Effector memory CD8-positive, alpha-beta T cell (primary cell): ENCODE measurements at places on chromosomes 11 and 22.

DNA sequence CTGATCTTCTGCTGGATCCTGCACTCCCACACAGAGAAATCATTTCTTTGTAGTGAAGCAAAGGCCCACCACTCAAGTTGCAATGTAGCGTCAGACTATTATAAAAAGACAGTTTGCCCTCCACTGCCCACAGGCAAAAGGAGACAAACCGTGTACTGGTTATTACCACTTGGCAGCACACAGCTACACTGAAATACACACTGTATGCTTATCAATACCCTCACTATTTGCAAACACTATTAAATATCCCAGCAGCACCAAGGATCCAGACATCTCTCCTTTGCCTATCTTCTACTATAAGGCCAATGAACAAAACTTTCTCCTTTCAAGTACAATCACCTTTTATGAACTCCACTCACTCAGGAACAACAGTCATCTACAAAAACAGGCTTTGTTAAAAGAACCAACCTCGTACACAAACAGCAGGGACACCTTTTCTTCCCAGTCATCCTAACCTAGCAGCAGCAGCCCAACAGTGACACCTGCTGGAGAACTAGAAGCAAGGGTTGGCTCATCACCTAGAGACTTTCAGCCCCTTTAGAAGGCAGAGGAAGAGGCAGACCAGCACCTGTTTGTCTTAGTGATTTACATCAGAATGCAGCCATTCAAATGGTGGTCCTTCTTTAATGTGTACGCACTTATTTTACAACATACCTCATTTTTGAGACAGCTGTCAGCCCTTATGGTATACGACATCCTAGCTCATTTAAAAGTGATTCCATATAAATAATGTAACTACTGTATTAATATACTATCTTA lies 56.1 kb downstream of the AMBRA1 start:
- peak; percentile 50 for DNase-seq
- peaks cover 22% of the 10 kb centered on the region for H3K4me1 ChIP-seq
- peak overlapping the region; percentile 6 for H3K27ac ChIP-seq
- no peak overlapping the region for H3K4me3 ChIP-seq
- H3K36me3 ChIP-seq, result peaks cover 29% of the 10 kb centered on the region
- no peaks in the 10 kb centered on the region for H3K27me3 ChIP-seq

GRCh38 chr11:22797047-22797446 lies 32.6 kb downstream of the SVIP start:
- no peaks in the 10 kb centered on the region for H3K4me1 ChIP-seq
- H3K36me3 ChIP-seq, result no peaks in the 10 kb centered on the region
- H3K4me3 ChIP-seq, result no peak overlapping the region
- peaks cover 18% of the 10 kb centered on the region for H3K27me3 ChIP-seq
- no peak overlapping the region for H3K27ac ChIP-seq
- DNase-seq, result no peak

- no peak overlapping the region for H3K27ac ChIP-seq
- H3K27me3 ChIP-seq, result peaks cover 30% of the 10 kb centered on the region
- H3K36me3 ChIP-seq, result peaks cover 3% of the 10 kb centered on the region
- no peak for DNase-seq
- no peak overlapping the region for H3K4me3 ChIP-seq
These were observed 37.6 kb upstream of the RCN1 start for GRCh38 chr11:32053151-32053888.

- H3K27ac ChIP-seq, result no peak overlapping the region
- H3K36me3 ChIP-seq, result no peaks in the 10 kb centered on the region
- DNase-seq, result no peak
- no peak overlapping the region for H3K4me3 ChIP-seq
These were observed 39.9 kb downstream of the CADM1 start for GRCh38 chr11:115464269-115464668.

DNA sequence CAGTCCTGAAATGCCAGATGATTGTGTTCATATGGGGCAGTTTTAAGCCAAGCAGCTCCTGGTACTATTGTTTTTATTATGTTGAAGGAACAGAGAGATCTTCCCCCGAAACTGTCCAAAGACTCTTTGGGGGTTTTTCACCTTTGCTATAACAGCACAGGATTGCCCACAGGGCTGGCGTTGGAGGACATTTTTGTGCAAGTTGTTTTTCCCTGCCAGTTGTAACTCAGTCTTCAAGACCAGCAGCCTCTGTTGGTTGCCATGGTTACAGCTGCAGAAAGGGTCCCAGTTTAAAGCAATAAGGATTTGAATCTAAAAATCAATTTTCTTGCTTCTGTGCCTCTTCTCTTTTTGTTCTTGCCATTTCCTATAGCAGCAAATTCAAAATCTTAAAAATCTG lies 45.4 kb upstream of the YWHAH start:
- no peaks in the 10 kb centered on the region for H3K4me1 ChIP-seq
- H3K27me3 ChIP-seq, result no peaks in the 10 kb centered on the region
- H3K4me3 ChIP-seq, result no peak overlapping the region
- DNase-seq, result no peak
- H3K27ac ChIP-seq, result no peak overlapping the region

DNA sequence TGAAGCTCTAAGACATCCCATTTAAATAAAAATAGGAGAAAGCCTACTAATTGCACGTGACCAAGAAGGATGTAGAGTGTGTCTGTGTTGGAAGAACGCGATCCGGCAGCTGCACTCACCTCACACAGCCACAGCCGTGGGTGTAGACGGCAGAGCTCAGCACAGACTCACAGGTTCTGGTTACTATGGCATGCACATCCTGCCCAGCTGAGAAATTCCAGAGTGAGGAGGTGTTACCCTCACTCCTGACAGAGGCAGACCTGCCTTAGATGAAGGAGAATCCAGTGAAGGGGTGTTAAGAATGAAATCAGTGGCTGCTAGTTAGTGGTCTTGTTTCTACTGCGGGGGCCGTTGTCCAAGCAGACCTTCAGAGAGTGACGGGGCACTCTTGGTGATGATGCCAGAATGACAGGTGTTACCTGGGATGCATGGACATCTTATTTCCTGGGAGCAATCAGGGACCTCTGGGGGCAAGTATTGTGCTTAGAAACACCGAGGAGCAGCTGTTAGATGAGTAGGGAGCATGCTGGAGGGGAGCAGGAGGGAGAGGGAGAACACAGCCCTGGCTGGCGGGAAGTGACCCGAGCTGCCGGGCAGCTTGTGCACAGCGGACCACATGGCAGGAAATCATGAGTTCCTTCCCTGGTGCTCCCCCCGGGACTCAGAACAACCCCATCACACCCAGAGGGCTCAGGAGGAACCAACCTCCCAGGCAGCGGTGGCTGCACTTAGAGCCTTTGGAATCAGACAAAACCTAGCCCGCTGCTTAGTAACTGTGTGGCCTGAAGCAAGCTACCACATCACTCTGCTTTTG lies 12.3 kb downstream of the KCNJ5 start:
- H3K4me3 ChIP-seq, result peak overlapping the region; percentile 75
- no peak overlapping the region for H3K27ac ChIP-seq
- H3K4me1 ChIP-seq, result peaks cover 5% of the 10 kb centered on the region
- no peak for DNase-seq

DNA sequence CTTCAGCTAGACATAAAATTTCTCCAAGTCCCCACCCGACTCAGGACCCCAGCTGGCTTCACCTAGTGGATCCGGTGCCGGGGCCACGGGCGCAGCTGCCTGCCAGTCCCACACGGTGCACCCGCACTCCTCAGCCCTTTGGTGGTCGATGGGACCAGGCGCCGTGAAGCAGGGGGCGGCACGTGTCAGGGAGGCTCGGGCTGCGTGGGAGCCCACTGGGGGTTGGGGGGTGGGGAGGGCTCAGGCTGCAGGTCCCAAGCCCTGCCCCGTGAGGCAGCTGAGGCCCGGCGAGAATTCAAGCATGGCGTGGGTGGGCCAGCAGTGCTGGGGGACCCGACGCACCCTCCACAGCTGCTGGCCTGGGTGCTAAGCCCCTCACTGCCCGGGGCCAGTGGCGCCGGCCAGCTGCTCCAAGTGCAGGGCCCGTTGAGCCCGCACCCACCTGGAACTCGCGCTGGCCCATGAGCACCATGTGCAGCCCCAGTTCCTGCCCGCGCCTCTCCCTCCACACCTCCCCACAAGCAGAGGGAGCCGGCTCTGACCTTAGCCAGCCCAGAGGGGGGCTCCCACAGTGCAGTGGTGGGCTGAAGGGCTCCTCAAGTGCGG lies 747.0 kb downstream of the FAM181B start:
- no peak overlapping the region for H3K27ac ChIP-seq
- no peaks in the 10 kb centered on the region for H3K4me1 ChIP-seq
- H3K36me3 ChIP-seq, result no peaks in the 10 kb centered on the region
- H3K4me3 ChIP-seq, result no peak overlapping the region
- H3K27me3 ChIP-seq, result peaks cover 6% of the 10 kb centered on the region
- DNase-seq, result no peak

DNA sequence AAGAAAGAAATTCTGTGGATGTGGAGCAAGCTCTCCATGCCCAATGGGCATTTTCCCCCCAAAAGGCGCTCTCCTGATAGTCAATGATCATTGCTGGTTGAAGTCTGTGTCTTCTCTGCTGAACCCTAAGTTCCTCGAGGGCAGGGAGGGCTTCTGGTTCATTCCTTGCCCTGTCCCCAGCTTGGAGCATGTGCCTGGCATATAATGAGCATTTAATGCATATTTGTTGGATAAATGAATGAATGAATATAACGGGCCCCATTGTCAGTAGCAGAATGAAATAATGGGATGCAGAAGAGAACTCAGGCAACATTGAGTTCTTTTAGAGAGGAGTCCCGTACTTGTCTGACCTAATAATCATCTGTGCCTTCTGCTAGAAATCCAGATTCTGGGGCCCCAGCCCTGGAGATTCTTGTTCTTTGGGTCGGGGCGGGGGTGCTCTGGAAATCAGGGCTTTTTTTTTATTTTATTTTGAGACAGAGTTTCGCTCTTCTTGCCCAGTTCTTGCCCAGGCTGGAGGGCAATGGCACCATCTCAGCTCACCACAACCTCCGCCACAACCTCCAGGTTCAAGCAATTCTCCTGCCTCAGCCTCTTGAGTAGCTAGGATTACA lies 64.4 kb downstream of the CD82 start:
- H3K36me3 ChIP-seq, result peaks cover 5% of the 10 kb centered on the region
- no peak overlapping the region for H3K4me3 ChIP-seq
- DNase-seq, result no peak
- no peak overlapping the region for H3K27ac ChIP-seq
- H3K4me1 ChIP-seq, result no peaks in the 10 kb centered on the region

GRCh38 chr11:114130115-114130576 lies 70.6 kb downstream of the ZBTB16 start:
- peak overlapping the region; percentile 68 for H3K4me3 ChIP-seq
- H3K4me1 ChIP-seq, result peaks cover 48% of the 10 kb centered on the region
- H3K27ac ChIP-seq, result peak overlapping the region; percentile 57
- DNase-seq, result no peak

- H3K36me3 ChIP-seq, result no peaks in the 10 kb centered on the region
- H3K4me1 ChIP-seq, result peaks cover 29% of the 10 kb centered on the region
- H3K4me3 ChIP-seq, result peak overlapping the region; percentile 5
- no peak for DNase-seq
- peak overlapping the region; percentile 71 for H3K27ac ChIP-seq
These were observed 45.8 kb upstream of the AMPD3 start for GRCh38 chr11:10409207-10409661.

- peaks cover 56% of the 10 kb centered on the region for H3K27me3 ChIP-seq
- H3K4me1 ChIP-seq, result no peaks in the 10 kb centered on the region
- no peaks in the 10 kb centered on the region for H3K36me3 ChIP-seq
- DNase-seq, result no peak
- no peak overlapping the region for H3K4me3 ChIP-seq
These were observed 18.4 kb downstream of the OR2AT4 start for GRCh38 chr11:75078233-75078632.

GRCh38 chr11:304915-305843 lies 2.4 kb upstream of the IFITM2 start:
- peaks cover 38% of the 10 kb centered on the region for H3K36me3 ChIP-seq
- no peak overlapping the region for H3K4me3 ChIP-seq
- peaks cover 47% of the 10 kb centered on the region for H3K4me1 ChIP-seq
- H3K27me3 ChIP-seq, result peaks cover 4% of the 10 kb centered on the region

DNA sequence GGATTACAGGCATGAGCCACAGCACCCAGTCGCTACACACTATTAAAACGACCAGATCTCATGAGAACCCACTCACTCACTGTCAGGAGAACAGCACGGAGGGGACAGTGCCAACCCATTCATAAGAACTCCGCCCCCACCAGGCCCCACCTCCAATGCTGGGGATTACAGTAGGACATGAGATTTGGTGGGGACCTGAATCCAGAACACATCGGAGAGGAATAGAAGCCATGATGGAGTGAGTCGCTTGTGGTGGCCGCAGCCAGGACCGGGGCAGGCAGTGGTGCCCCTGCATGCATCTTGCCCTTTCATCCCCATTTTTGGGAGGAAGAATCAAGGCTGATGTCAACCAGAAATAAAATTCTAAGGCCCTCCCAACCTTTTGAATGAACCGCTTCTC lies 8.7 kb downstream of the NADSYN1 start:
- H3K4me1 ChIP-seq, result peaks cover 21% of the 10 kb centered on the region
- H3K27ac ChIP-seq, result no peak overlapping the region
- H3K4me3 ChIP-seq, result no peak overlapping the region

DNA sequence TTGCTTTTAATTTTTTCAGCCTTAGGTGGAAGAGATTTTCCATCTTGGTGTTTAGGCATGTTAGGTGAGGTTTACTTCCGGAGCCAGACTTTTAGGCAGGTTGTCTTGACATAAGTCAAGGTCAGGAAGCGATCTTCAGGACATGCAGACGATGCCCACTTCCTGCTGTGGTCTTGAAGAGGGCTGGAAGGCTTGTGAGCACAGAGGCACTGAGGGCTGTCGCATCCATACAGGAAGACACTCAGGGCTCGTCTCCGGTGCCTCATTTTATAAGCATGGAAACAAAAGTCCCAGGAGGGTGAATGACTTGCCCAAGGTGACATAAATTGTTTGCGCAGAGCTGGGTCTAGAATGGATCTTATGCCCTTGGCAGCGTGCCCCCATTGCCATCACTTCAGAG lies 30.8 kb downstream of the MARK2 start:
- H3K36me3 ChIP-seq, result peaks cover 10% of the 10 kb centered on the region
- peak overlapping the region; percentile 87 for H3K4me3 ChIP-seq
- peak overlapping the region; percentile 95 for H3K27ac ChIP-seq
- H3K27me3 ChIP-seq, result no peaks in the 10 kb centered on the region
- DNase-seq, result peak; percentile 36

- no peaks in the 10 kb centered on the region for H3K4me1 ChIP-seq
- H3K27me3 ChIP-seq, result no peaks in the 10 kb centered on the region
- H3K36me3 ChIP-seq, result no peaks in the 10 kb centered on the region
- no peak for DNase-seq
- H3K4me3 ChIP-seq, result no peak overlapping the region
- no peak overlapping the region for H3K27ac ChIP-seq
These were observed 18.7 kb downstream of the SOX6 start for GRCh38 chr11:16337421-16338213.

- no peaks in the 10 kb centered on the region for H3K36me3 ChIP-seq
- peaks cover 20% of the 10 kb centered on the region for H3K27me3 ChIP-seq
- DNase-seq, result no peak
These were observed 640 bp upstream of the VSIG10L2 start for GRCh38 chr11:125945011-125945796.

DNA sequence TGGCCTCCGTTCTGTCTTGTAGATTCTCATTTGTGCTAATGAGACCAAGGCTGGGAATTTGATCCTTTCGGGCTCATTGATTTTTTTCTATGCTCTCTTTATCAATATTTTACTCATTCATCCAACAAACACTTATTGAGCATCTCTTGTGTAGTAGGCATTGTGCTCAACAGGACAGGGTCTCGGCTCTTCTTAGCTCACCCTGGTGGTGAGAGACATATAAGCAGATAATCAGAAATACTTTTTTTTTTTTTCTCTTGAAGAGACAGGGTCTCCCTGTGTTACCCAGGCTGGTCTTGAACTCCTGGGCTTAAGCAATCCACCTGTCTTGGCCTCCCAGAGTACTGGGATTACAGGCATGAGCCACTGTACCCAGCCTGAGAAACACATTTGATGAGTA lies 48.0 kb upstream of the SLC5A1 start:
- no peaks in the 10 kb centered on the region for H3K4me1 ChIP-seq
- no peak overlapping the region for H3K4me3 ChIP-seq
- peaks cover 18% of the 10 kb centered on the region for H3K27me3 ChIP-seq
- peaks cover 3% of the 10 kb centered on the region for H3K36me3 ChIP-seq
- H3K27ac ChIP-seq, result no peak overlapping the region
- no peak for DNase-seq
